ENCODE measurements at places on chromosomes 6 and 20.

GRCh38 chr20:1565461-1565860, 8.0 kb upstream of the SIRPD start:
- no peak for ATAC-seq

- no peak for ATAC-seq
These were observed 47.1 kb downstream of the ZMYND8 start for GRCh38 chr20:47309394-47309793.

DNA sequence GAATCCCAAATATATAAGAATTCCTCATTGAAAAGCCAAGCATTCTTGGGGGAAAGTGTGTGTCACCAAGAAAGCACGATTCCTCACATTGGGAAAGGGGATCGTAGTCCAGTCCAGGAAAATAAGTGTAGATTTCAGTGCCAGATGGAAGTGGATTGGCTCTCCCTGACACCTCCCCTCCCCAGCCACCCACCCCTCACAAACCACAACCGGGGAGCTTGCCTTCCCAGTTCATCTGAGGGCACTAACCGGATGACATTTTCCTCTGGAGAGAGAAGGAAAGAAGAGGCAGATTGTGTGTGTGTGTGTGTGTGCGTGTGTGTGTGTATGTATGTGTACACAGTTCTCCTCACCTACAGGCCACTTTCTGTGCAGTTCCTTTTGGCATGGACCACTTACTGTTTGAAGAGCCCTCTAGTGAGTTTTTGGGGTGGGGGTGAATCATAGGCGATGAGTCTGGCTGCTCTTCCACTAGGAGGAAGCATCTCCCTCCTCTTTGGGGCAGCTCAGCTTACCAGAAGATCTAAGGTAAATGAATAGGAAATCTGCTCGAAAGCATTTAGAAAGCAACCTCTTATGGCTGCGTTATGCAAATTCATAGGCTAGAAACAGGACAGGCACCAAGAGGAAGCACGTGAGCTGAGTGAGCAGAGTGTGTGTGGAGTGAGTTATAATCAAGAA, 20.8 kb downstream of the DAAM2 start:
- no peak for ATAC-seq

DNA sequence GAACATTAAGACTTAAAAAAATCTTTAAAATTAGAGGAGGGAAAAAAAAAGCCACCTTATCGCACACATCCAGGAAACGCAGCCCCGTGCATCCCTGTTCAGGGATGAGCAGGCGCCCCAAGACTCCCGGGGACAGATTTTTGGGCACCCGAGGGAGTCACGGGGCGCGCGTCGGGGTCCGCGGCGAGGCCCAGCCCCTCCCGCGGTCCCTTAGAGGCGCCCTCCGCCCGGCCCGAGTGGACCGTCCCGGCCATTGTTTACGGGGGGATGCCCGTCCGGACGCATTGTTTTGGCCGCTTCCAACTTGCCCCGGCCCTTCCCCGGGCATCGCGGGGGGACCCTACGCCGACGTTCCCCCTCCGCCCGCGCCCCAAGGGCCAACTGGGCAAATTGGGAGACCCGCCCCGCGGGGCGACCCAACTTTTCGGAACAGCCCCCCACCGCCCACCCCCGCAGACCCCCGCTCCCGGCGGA, 610 bp downstream of the ZNF217 start:
- ATAC-seq: peak; percentile 2

- ATAC-seq: no peak
These were observed 4.5 kb upstream of the BRD2 start for GRCh38 chr6:32963866-32964265.

DNA sequence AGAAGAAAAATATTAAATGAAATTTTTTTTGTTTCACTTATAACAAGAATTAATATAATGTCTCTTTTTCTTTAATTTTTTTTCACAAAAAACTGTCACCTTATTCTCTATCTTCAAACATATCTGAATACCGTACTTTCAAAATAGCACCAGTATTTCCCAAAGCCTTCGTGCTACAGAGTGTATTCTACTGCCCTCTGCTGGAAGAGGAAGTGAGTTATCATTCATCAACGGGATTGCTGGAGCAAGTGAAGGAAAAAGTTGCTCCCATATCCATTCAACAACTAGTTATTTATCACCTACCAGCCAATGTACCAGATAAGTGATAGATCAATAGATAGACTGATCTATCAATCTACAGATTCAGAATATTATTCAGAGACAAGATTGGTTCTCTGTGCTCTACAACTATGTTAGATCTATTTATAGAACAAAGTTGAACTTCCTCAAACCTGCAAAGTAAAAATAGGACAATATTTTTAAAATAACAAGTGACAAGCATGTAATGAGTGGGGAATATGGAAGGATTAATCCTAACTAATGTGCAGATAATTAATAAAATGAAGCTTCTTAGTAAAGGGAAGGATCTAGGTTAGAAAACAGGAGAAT, 26.7 kb upstream of the TFAP2B start:
- peak; percentile 71 for ATAC-seq

- ATAC-seq: no peak
These were observed 118.4 kb downstream of the AIG1 start for GRCh38 chr6:143179096-143179495.

DNA sequence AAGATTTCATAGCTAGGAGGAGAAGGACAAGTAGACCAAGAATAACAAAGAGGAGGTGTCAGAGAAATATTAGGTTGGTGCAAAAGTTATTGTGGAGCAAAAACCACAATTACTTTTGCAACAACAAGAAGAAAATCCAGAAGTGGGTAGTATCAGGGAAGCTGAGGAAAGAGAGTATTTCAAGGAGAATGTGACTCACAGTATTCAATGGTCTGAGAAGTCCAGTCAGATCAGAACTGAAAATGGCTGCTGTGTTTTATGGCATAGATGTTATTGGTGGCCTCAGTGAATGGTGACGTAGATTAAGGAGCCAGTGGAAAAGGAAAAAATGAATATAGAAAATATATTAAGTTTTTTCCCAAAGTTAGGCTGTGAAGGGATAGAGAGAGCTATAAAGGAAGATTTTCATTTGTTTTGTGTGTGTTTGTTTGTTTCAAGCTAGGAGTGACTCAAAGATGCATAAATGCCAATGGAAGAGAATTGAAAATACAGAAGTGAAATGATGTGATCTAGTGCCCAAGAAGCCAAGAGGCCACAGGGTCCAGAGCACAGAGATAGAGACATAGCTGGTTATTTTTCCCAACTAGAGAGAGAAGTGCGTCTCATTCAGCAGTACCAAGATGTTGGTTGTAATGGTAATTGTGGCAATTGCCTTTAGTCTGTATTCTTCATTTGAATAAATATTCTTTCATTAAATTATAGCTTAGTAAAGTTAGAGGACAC, 112.8 kb downstream of the ADTRP start:
- ATAC-seq: no peak

GRCh38 chr6:136173519-136174507, 76.3 kb downstream of the MTFR2 start:
- ATAC-seq: peak; percentile 70

DNA sequence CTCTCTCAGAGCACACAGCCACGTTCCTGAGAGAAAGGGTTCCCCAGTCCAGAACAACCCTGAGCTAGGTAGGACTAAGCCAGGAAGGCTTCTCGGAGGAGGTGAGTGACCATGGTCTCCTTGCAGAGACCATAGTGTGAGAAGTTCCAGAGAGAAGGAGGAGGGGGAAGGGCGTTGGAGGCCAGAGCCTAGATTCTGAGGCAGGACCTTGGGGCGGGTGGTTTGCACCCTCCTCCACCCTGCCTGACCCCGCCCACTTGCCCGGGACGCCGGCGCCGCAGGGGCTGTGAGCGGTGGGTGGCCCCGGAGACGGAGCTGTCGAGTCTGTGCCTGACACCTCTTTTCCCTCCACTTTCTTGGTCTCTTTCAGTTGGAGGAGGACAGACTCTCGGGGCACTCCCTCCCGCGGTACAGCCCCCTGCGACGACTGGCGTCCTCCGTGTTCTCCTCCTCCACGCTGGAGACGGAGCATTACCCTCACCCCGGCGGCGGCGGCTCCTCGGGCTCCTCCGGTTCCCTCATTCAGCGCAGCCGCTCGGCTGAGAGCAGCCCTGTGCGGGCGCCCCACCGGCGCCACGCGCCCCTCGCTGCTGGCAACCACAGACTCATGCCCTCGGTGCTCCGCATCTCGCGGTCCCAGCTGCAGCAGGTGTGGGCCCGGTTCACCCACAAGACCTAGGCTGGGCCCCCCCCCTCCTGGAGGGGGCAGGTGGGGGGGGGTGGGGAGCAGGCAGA, 26.2 kb downstream of the TTBK1 start:
- ATAC-seq: no peak

- no peak for ATAC-seq
These were observed 24.5 kb downstream of the REPS1 start for GRCh38 chr6:138963531-138963930.

DNA sequence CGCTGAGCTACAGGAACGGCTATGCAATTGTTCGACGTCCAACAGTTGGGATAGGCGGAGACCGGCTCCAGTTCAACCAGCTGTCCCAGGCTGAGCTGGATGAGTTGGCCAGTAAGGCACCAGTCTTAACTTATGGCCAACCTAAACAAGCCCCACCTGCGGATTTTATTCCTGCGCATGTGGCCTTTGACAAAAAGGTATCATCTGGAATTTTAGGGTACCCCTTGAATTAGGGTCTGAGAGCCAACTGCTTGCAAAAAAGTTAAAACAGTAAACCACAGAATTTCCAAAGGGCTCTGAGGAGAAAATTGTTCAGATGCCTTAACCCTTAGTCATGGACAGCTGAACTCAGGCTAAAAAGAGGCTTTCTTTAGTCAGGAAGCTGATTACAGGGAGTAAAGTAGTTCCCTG, 3.8 kb downstream of the EFHC1 start:
- ATAC-seq: peak; percentile 58

DNA sequence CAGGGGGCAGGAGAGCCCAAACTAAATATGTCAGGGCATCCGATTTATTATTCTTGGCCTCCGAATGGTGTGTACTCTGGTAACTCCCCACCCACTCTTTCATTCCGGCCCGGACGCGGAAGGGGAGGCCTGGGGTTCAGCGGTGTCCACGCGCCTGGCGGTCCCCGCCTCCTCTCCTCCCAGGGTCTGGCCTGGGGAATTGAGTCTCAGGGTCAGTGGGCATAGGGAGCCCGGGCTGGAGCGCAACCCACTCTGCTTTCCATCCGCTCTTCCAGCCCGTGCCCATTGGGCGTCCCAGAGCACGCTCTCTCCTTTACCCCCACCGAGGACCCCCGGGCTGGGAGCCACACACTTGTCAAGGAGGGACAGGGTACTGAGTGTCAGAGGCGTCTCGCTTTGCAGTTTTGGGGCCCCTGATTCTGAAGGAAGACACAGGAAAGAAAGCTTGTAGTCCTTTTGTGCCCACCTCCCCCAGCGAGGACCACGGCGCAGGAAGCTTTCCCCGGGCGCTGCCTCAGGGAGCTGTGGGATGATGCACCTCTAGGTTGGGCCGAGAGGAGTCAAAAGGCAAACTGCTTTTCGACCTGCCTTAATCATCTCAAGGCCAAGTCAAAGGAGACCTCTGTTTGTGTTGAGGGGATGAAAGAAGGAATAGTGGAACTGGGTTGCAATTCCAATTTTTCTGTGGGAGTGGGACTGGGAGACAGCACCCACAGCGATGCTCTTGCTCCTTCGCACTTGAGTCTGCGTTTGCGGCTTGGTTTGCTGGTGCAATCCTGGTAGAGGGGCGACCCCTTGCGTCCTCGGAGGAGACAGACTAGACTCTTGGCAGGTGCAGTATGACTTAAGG, 2.5 kb downstream of the RSPO3 start:
- ATAC-seq: peak; percentile 89

DNA sequence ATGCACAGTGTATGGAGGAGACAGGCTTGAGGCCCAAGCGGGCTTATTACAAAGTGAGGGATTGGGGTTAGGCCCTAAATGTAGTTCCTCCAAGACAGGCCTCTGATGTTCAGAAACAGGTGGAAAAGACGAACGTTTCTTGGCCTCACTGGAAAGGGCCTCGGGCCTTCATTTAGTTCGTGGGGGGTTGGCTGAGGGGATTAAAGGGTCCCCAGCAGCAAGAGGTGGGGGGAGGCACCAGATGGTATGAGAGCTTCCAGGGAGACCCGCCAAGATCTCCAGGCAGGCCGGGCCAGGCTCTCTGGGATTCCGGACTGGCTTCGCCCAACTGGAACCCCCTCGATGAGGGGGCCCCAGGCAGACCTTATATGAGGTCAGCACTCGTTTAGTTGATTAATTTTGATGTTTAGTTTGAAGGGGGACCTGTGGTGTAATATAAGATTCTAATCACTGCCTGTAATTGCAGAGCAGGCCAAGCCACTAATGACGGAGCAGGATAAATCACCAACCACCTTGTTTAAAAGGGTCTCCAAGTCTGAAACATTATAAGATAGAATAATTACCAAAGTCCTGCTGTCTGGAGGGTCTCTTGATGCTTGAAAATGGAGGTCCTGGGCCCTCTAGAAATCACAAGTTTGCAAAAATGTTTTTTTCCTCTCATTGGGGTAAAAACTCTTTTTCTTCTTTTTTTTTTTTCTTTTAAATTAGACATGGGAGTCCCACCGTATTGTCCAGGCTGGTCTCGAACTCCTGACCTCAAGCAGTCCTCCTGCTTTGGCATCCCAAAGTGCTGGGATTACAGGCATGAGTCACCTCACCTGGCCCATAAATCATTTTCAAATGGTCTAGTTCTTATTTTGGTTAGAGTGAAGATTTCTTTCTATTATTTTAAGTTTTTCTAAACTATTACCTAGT, 2.2 kb downstream of the HMGA1 start:
- no peak for ATAC-seq

- no peak for ATAC-seq
These were observed 22.9 kb upstream of the NPBWR2 start for GRCh38 chr20:64130271-64130670.

DNA sequence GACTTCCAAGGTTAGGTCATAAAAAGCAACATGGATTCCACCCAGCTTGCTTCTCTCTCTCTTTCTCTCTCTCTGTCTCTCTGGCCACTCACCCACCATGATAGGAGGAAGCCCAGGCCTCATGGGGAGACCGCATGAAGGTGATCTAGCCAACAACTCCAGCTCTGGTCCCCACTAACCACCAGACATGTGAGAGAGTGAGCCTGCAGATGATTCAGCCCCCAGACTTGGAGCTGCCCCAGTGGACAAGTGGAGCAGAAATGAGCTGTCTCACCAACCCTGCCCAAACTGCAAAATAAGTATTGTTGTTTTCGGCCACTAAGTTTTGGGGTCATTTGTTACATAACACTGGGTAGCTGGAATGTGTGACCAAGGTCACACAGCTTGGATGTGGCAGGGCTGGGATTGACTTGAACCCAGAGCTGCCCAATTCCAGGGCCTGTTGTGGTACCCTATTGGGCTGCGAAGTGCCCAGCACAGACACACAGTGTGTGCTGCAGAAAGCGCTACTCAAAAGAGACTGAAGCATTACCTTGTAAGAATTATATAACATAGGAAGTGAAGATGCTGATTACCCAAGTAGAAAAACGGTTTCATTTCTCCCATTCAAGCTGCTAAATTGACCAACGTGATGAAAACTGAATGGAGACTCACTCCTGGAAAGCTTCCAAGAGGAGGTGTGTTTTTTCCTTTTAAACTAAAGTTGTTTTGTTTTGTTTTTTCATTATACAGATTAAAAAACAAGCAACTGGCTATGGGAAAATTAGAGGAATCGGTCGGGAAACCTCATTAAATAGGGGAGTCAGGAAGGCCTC, 9.1 kb upstream of the TLDC2 start:
- no peak for ATAC-seq

DNA sequence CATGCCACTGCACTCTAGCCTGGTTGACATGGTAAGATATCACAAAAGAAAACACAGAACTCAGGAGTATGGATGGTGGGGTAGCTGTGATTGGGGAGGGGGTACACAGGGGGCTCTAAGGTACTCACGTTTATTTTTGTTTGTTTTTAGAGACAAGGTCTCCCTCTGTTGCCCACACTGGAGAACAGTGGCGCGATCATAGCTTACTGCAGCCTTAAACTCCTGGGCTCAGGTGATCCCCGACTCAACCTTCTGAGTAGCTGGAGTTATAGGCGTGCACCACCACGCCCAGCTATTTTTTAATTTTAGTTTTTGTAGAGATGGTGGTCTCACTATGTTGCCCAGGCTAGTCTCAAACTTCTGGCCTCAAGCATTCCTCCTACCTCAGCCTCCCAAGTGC, 29.3 kb downstream of the BCL2L1 start:
- no peak for ATAC-seq

Data from SK-N-SH treated with all-trans-retinoic acid at 6 μM for 48 hours (cell line).